ENCODE measurements at places on chromosomes 3 and 15. TPM values are rescaled to one million over a fixed set of nuclear protein-coding genes. Genes with fewer than 3 reads are reported as not detected.

DNA sequence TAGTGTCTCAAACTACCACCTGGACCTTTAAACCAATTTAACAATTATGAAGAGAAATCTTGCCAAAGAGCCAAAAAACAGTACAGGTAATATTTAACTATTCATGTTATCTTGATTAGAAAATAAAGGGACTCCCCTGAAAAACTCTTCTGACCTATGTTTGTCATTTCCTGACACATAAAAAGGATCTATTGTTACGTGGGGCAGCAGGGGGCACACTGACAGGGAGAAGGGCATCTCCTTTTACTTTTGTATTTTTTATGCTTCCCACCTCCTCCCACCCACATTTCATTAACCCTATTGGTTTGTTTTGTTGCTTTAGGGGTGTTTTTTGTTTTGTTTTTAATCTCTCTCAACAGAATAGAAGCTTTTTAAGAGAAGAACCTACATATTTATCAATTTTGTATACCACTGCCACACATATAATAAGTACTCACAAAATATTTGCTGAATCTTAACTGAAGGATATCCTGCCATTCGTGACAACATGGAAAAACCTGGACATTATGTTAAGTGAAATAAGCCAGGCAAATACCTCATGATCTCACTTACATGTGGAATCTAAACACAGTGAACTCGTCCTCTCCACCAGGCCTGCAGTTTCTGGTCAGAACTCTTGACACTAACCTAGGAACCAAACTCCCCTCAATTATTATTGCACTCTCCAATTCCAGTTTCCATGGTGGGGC, 17.7 kb downstream of the STAG1 start:
- peaks cover 16% of the 10 kb centered on the region for H3K4me1 ChIP-seq
- no peak overlapping the region for H3K4me3 ChIP-seq
- no peak for DNase-seq
- H3K27me3 ChIP-seq: no peaks in the 10 kb centered on the region
- H3K36me3 ChIP-seq: no peaks in the 10 kb centered on the region
- H3K27ac ChIP-seq: no peak overlapping the region

DNA sequence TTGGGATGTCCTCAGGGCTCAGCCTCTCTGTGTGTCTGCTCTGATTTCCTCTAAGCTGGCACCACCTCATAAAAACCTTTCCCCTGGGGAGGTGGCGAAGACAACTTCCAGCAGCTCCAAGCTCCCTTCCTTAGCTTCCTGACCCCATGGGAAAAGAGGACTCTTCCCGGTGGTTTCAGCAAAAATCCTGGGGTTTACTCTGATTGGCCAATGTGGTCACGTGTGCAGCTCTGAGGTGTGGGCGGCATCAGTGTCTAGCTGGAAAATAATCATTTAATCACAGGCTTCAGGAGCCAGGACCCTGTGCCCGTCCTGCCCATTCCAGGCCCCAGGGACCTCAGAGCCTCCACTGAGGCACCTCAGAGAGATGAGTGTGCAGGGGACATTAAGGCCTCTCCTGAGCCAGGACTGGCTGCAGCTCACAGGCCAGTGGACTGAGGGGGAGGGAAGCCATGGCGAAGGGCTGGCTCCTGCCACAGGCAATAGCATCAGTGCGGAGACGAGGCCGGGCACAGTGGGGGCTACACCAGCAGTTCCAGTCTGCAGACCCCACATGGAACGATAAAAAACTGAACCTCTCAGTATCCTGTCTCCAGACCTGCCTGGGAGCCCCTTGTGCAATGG, 104.1 kb downstream of the TPRA1 start:
- H3K27me3 ChIP-seq: no peaks in the 10 kb centered on the region
- H3K4me3 ChIP-seq: no peak overlapping the region
- no peak for DNase-seq
- H3K27ac ChIP-seq: no peak overlapping the region
- no peaks in the 10 kb centered on the region for H3K4me1 ChIP-seq
- H3K36me3 ChIP-seq: no peaks in the 10 kb centered on the region

- no peak overlapping the region for H3K4me3 ChIP-seq
- no peaks in the 10 kb centered on the region for H3K27me3 ChIP-seq
- no peak for DNase-seq
- H3K27ac ChIP-seq: no peak overlapping the region
These were observed 23.3 kb upstream of the MYO5C start for GRCh38 chr15:52318729-52319500.

DNA sequence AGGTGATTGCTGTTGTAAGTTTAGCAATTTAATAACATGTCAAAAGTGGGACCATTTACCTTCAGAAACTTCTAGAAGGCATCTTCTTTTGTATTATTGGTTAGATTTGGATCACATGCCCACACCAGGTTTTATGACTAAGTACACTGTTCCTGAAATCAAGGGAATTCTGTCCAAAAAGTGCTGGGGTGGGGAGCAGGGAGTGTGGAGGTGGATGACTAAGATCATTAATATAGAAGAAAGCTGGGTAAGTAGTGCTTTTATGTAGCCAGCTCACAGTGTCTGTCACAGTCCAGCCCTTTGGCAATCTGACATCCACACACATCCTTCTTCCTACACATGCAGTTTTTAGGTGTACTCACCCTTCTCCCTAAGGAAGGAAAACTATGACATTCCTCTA, 120.0 kb downstream of the TMCO5A start:
- no peak overlapping the region for H3K4me3 ChIP-seq
- H3K36me3 ChIP-seq: no peaks in the 10 kb centered on the region
- peaks cover 6% of the 10 kb centered on the region for H3K4me1 ChIP-seq
- DNase-seq: no peak
- no peaks in the 10 kb centered on the region for H3K27me3 ChIP-seq
- no peak overlapping the region for H3K27ac ChIP-seq

DNA sequence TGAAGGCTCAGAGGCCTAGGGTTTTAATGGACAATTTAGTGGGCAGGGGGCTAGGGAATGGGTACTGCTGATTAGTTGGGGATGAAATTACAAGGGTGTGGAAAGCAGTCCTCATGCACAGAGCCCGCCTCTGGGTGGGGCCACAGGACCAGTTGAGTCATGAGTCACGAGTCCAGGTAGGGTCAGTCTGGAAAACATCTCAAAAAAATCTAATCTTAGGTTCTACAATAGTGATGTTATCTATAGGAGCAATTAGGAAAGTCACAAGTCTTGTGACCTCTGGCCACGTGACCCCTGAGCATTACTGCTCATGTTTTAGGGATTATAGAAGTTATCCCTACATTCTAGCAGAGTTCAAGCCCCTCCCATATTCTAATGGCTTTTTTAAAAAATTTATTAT, 18.6 kb upstream of the IREB2 start:
- no peak for DNase-seq
- no peak overlapping the region for H3K27ac ChIP-seq
- no peak overlapping the region for H3K4me3 ChIP-seq
- H3K4me1 ChIP-seq: peaks cover 14% of the 10 kb centered on the region
- H3K36me3 ChIP-seq: no peaks in the 10 kb centered on the region

The CDC25A gene
- 19.6 TPM for total RNA-seq

- no peak for DNase-seq
- no peaks in the 10 kb centered on the region for H3K36me3 ChIP-seq
- H3K4me3 ChIP-seq: no peak overlapping the region
- H3K4me1 ChIP-seq: peaks cover 6% of the 10 kb centered on the region
- no peak overlapping the region for H3K27ac ChIP-seq
These were observed 541.7 kb upstream of the MDFIC2 start for GRCh38 chr3:70854108-70854507.

The CSTA gene
- total RNA-seq: 11.0 TPM

The SERPINI2 gene
- total RNA-seq: 0.27 TPM

- no peak overlapping the region for H3K4me3 ChIP-seq
- no peaks in the 10 kb centered on the region for H3K27me3 ChIP-seq
- no peaks in the 10 kb centered on the region for H3K4me1 ChIP-seq
- H3K36me3 ChIP-seq: no peaks in the 10 kb centered on the region
- no peak overlapping the region for H3K27ac ChIP-seq
- no peak for DNase-seq
These were observed 478.2 kb upstream of the ROBO2 start for GRCh38 chr3:76561494-76562236.

DNA sequence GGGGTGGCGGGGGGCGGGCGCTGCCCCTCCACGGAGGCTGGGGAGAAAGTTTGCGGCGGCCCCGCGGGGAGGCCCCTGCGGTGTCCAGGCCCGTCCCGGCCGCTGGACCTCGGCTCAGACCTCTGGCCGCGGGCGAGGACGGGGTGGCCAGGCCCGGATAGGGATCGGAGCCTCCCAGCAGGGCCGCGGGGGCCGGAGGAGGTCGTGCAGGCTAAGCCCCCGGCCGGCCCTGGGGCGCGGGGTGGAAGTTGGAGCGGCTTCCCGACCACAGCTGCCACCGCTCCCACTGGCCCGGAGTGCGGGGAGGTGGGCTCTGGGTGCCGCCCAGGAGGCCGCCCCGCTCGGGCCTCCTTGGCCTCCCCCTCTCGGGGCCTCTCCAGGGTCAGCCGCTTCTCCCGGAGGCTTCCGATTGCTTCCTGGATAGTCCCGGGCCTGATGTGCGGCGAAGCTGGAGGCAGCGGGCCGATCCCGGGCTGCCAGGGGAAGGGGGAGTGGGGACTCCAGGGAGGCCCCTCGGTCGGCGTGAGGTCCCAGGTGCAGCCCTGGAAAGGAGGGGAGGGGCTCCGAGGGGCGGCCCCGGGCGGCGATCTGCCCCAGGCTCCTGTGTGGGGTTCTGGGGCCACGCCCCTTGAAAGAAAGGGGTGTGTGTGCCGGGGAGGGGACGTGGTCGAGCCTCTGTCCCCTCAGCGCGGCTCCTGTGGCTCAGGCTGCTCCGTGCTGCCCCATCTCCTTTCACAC, 907 bp downstream of the PLXNA1 start:
- H3K27ac ChIP-seq: peak overlapping the region; percentile 67
- H3K4me3 ChIP-seq: peak overlapping the region; percentile 67
- H3K4me1 ChIP-seq: peaks cover 19% of the 10 kb centered on the region
- DNase-seq: no peak
- H3K27me3 ChIP-seq: no peaks in the 10 kb centered on the region

DNA sequence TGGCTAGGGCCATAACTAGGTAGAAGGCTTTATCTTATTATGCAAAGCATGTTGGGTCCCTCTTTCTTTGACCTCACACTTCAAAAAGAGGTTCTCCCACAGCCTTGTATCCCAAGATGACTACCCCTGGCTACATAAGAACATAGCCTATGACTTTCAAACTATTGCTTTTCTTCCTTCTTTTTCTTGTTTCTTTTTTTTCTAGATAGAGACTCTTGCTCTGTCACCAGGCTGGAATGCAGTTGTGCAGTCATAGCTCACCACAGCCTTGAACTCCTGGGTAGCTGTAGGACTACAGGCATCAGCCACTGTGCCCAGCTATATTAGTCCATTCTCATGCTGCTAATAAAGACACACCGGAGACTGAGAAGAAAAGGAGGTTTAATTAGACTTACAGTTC, 47.2 kb downstream of the DIPK2A start:
- no peak for DNase-seq
- no peak overlapping the region for H3K4me3 ChIP-seq
- no peaks in the 10 kb centered on the region for H3K27me3 ChIP-seq
- no peaks in the 10 kb centered on the region for H3K4me1 ChIP-seq
- H3K36me3 ChIP-seq: no peaks in the 10 kb centered on the region

DNA sequence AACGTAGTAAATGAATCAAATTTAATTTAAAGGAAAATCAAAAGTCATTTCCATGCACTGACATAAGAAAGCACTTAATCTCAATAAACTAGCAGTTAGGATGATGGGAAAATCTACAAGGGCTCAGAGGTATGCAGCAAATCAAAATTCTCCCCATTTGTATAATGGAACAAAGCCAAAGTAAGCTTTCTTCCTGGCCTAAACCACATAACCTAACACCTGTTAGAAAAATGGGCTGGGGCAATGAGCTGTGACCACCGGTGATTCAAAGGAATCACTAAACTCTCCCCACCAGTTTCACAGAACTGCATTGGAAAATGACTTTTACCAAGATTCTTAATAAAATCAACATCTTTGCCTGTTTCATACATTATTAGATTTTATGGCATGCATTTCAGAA, 1024.3 kb downstream of the FHIT start:
- H3K27me3 ChIP-seq: no peaks in the 10 kb centered on the region
- no peak for DNase-seq
- H3K4me1 ChIP-seq: no peaks in the 10 kb centered on the region
- H3K27ac ChIP-seq: no peak overlapping the region
- no peak overlapping the region for H3K4me3 ChIP-seq

The RETNLB gene
- total RNA-seq: not detected

The DTWD1 gene
- 34.5 TPM for total RNA-seq

The ACKR4 gene
- total RNA-seq: 0.12 TPM

GRCh38 chr3:151124476-151124875, 39.0 kb downstream of the MED12L start:
- DNase-seq: no peak
- no peaks in the 10 kb centered on the region for H3K27me3 ChIP-seq
- no peaks in the 10 kb centered on the region for H3K36me3 ChIP-seq
- H3K4me1 ChIP-seq: peaks cover 9% of the 10 kb centered on the region
- H3K4me3 ChIP-seq: no peak overlapping the region

DNA sequence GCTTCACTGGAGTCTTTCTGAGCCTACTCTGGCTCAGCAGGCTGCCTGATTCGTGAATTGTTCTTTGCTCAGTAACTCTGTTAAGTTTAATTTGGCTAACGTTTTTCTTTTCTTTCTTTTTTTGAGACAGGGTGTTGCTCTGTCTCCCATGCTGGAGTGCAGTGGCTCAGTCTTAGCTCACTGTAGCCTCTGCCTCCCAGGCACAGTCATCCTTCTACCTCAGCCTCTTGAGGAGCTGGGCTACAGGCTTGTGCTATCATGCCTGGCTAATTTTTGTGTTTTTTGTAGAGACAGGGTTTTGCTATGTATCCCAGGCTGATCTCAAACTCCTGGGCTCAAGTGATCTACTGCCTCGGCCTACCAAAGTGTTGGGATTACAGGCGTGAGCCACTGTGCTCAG, 165.0 kb downstream of the PEX5L start:
- H3K36me3 ChIP-seq: no peaks in the 10 kb centered on the region
- H3K4me1 ChIP-seq: no peaks in the 10 kb centered on the region
- H3K27me3 ChIP-seq: no peaks in the 10 kb centered on the region
- H3K4me3 ChIP-seq: no peak overlapping the region
- no peak overlapping the region for H3K27ac ChIP-seq

DNA sequence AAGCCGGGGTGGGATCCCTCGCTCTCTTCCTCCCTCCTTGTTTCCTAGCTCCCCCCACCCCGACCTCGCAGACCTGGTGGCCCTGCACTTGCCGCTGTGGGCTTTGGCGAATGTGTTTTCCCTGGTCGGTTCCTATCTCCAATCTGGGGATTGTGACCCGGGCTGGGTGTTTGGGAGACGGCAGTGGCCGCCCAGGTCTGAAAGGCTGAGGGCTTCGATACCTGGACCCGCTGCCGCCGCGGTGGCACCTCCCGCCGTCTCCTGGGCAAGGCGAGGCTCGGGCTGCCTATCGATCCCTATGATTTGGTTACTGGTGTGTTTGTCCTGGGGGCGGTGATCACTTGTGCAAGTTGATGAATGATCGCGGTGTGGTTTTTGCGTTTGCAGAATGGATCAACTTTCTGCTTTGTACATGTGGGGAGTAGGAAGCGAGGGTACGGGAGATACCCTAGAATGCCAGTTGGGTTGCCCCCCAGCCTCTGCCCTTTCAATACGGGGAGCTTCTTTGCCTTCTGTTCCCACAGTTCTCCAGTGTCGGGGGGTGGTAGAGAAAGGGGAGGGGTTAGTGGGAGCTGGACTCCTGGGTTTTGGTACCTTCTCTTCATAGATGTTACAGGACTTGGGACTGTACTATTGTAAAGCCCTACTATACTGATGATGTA, 3.0 kb downstream of the BBX start:
- H3K4me1 ChIP-seq: peaks cover 13% of the 10 kb centered on the region
- no peak for DNase-seq
- no peaks in the 10 kb centered on the region for H3K27me3 ChIP-seq
- H3K36me3 ChIP-seq: no peaks in the 10 kb centered on the region
